ENCODE measurements at places on chromosomes 3 and 15. TPM values are rescaled to one million over a fixed set of nuclear protein-coding genes. Genes with fewer than 3 reads are reported as not detected.

The NR2E3 gene
- total RNA-seq = not detected

The CYP1A2 gene
- total RNA-seq = not detected

The CCR9 gene
- not detected for total RNA-seq

The LRRK1 gene
- total RNA-seq = 9.0 TPM

The SLC2A2 gene
- total RNA-seq = not detected

DNA sequence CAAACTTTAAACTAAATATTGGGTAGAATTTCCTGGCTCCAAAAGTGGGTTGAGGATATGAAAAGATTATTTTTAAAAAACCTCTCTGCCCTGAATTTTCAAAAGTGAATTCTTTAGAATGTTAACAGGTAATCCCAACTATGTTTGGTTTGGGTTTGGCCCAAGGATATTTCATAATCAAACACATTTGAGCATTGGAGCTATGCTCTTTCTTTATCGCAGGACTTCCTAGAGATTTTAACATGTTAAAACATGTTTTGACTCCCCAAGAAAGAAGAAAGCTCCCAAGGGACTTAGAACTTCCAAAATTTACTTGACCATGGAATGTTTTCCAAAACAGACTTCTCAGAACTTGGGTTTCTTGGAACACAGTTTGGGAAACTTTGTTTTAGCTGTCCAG lies 75.6 kb upstream of the SYNPR start:
- no peak for DNase-seq

DNA sequence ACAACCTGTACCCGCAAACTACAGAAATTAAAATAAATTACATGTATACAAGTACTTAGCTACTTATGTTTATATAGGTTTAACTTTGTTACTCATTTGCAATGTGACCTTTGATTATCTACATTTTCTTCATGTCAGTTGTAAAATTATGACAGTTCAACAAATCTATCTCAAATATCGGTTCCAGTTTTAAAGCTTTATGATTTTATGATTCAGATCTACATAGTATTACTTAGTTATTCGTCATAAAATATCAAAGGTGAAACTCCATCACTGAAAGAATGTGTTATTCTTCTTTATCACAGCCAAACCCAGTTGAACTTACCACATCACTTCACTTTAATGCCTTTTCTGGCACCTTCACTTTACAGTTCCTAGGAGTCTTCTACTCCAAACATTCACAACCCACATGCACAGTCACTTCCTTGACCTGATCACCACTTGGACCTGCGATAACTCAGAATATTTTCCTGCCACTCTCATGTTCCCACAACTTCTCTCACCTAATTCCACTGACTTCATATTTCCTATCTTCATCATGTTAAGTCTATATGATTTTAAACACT lies 47.2 kb downstream of the SLITRK3 start:
- DNase-seq = no peak

DNA sequence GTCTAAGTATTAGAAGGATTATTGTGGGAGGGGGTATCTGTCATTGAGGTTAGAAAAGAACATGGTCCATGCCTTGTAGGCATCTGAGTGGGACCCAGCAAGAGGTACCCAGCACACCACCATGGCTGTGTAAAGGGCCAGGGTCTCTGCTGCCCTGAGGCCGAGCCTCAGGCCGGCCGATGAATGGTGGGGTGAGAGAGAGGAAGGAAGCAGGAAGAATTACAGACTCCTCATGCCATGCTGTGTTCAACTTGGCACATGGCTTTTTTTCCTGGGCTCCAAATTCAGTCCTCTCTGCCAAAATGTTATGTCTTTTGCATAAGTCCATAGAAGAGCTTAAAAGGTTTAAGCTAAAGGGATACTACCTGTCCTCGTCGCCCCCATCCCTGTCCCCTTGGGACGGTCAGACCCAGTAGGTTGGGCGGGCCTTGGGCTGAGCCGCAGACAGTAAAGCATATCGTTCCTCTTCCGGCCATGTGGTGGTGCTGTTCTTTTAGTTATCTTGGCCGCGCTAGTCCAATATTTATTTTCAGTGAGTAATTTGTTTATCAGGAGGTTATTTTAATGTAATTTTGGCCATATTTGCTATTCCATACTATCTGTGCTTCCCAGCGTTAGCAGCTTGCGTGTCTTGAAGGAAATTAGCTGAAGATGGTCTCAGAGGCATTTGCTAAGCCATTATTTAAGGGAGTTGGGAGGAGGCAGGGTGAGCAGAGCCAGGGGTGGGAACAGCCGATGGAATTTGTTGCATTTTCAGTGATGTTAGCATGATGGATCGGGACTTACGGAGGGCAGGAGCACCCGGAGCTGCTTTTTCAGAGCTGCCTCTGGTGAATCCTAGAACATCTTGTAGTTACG lies 152.4 kb downstream of the AGBL1 start:
- DNase-seq = no peak

DNA sequence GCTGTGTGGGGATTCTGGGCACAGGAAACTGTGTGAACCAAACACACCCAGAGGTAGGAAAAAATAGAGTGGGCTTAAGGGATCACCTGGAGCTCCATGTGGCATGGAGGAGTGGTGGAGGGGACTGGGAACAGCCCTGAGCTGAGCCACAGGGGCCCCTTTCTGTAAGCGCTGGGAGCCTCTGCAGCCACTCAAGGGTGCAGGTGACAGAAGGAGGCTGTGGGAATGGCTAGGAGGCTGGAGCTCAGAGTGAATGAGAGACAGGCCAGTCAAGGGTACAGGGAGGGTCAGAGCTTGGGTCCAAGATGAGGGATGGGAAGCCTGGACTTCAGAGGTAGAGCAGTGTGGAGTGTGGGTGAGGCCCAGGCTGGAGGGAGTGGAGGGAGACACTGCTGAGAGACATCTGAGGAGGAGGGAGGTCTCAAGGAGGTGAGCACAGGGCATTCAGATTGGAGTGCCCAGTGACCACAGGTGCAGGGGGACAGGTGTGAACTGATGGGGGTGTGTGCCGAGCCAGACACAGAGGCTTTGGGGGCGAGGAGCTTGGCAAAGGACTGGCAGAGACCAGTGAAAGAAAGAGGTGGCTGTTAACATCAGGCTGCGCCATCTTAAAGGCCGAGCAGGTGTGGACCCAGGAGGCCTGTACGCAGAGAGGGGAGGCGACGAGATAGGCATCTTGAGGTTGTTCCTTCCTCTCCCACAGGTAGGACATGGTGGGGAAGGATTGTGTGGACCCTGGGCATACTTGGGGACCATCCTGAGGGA lies 56.8 kb downstream of the FGD5 start:
- DNase-seq = no peak

GRCh38 chr3:194496217-194496919 lies 9.6 kb upstream of the ATP13A3 start:
- DNase-seq = no peak

DNA sequence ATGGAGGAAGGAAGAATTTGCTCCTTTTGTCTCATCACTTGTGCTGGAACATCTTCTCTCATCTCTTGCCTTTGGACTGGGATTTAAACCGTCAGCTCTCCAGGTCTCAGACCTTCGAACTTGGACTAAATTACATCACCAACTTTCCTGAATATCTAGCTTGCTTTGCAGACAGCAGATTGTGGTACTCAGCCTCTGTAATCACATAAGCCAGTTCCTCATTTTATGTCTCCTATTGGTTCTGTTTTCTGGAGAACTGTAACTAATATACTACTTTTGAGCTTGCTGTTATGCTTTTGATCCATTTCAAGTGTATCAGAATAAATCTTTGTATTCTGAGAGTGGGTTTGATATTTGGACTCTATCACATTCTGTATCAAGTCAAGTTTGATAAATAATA lies 164.3 kb upstream of the VEPH1 start:
- no peak for DNase-seq

- no peak for DNase-seq
These were observed 580 bp upstream of the RUBCN start for GRCh38 chr3:197737319-197737649.

DNA sequence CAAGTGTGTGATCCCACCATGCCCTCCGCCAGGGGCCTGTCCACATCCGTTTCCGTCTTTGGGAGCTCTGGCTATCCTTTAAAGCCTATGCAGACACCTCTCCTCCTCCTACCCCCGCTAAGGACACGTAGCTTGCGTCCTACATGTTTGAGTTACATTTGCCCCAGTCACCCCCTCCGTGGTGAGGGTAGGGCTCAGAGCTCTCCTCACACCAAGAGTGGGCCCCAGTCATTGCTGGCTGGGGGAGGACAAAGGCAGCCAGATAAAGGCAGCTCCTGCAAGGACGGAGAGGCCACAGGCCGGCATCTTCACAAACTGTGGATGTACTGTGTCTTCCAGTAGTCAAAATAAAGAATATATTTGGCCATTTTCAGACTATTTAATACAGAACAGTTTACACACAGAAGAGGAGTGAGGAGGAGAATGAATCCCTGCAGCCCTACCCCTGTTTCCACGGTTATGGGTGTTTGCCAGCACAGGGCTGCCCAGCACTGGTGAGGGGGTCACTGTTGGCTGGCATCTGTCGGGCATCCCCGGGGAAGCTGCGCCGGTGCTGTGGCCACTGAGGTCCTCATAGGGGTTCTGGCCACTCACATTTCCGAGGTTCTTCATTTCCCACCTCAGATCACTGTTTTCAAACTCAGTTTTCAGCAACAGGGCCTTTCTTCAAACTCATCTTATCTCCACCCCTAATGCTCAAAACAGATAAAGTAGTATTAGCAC lies 118.7 kb downstream of the CHRNA7 start:
- no peak for DNase-seq

DNA sequence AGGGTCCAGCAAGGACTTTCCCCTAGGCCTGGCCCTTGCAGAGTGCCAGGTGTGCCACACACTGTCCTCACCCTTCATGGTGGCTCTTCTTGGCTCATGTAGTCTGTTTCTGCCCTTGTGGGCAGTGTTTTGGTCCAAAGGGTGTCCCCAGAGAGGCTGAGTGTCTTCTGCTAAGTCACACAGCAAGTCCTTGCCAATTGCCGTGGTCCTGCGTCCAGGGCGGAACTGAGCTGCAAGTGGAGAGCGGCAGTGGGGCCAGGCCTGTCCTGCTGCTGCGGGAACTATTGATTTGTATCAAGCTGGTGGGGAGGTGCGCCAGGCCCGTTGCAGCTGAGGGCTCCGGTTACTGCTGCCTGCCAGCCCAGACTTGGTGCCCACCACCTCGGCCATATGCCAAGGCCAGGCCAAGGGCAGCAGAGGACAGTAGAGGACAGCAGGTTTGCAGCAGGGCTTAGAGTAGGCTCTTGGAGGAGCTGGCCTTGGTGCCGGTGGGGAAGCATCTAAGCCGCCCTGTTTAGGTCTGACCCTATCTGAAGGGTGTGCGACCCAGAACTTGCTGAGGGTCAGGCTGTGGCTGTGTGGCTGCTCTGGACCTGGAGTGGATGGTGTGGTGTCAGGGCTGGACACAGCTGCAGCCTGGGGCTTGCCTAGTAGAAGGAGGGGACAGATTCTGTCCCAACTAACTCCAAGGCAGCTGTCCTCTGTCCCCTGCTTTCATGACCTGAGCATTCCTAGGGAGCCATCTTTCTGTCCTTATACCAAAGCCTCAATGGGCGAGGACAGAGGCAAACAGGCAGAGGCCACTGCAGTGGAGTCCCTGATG lies 4.5 kb downstream of the AMIGO3 start:
- no peak for DNase-seq

DNA sequence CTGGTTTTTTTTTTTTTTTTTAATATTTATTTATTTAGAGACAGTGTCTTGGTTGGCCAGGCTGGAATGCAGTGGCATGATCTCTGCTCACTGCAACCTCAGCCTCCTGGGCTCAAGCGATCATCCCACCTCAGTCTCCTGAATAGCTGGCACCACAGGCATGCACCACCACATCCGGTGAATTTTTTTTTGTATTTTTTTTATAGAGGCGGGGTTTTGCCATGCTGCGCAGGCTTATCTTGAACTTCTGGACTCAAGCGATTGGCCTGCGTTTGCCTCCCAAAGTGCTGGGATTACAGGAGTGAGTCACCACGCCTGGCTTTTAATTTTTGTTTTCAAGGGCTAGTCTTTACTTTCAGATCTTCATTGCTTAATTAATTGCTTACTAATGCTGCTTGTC lies 13.1 kb downstream of the PCCB start:
- DNase-seq = no peak

Measured in kidney epithelial cell (primary cell).